ENCODE measurements at places on chromosomes 2 and 18.

GRCh38 chr18:68666381-68666780, 48.5 kb downstream of the TMX3 start:
- peak; percentile 18 for DNase-seq

DNA sequence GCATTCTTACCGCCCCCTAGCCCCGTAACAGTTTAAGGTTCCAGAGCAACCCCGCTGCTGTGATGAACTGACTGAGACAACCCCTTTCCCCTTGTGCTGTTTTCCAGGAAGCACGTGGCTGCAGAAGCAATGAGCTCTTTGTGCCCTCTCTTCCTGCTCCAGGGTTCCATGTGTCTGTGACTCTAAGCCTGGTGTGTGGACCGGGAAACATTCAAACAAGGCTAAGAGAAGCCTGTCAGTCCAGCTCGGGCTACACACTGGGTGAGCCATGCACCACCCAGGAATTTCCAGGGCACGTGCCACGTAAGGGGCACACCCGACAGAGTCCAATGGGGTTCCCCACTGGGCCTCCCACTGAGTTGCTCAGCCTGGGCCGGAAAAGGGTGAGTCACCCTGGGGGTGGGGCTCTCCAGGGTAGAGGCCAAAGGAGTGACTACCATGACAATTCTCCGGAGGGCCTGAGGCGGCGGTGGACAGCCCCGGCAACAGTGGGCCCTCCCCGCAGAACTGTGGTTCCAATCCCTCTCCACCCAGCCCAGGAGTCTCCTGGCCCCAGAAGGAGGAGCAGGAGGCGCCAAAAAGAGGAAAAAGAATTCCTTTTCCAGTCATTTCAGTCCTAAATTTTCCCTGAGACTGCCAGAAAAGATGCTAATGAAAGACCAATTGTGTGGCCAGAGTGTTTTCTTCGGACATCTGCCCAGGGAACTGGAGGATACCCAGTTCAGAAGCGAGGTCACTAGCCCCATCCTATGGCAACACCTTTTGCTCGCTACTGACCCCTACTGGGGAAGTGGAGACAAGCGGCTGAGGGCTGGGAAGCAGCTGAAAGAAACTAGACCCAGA, 157.8 kb upstream of the SLC1A4 start:
- peak; percentile 98 for DNase-seq

GRCh38 chr2:238606311-238606710, 179.6 kb downstream of the ASB1 start:
- no peak for DNase-seq

DNA sequence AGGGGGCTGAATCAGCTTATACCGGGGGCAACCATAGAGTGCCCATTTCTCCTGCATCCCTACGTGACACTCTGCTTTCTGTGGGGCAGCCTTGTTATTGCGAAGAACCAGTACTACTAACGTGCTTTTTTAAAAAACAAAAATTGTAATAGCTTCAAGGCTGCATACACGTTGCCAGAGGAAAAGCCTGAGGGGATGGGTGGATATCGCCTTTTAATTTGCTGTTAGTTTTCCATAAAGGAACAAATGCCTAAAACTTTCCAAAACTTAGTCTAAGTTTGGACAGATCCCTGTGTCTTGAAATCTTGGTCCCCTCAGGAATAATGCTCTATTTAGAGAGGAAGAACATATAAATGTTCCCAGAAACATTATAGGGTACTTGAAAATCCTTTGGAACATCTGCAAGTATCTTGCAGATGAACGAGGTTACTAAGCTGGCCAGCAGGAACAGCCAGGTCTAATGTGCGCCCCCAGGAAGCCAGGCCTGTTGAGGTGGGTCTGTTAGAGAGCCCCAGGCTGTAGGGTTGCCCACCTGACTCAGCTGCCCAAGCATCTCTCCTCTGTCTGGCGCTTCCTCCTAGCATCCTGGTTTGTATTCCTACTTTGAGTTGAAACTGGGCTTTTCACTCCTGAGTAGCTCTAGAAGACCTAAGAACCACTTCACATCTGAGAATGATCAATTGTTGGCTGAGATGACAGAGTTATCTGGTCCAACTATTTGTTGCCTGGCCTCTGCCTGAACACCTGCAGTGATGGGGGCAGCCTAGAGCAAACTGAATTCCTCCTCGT, 96.9 kb downstream of the TGOLN2 start:
- DNase-seq, result no peak

- peak; percentile 66 for DNase-seq
Measured at GRCh38 chr18:63346031-63346430, 21.0 kb downstream of the KDSR start.

DNA sequence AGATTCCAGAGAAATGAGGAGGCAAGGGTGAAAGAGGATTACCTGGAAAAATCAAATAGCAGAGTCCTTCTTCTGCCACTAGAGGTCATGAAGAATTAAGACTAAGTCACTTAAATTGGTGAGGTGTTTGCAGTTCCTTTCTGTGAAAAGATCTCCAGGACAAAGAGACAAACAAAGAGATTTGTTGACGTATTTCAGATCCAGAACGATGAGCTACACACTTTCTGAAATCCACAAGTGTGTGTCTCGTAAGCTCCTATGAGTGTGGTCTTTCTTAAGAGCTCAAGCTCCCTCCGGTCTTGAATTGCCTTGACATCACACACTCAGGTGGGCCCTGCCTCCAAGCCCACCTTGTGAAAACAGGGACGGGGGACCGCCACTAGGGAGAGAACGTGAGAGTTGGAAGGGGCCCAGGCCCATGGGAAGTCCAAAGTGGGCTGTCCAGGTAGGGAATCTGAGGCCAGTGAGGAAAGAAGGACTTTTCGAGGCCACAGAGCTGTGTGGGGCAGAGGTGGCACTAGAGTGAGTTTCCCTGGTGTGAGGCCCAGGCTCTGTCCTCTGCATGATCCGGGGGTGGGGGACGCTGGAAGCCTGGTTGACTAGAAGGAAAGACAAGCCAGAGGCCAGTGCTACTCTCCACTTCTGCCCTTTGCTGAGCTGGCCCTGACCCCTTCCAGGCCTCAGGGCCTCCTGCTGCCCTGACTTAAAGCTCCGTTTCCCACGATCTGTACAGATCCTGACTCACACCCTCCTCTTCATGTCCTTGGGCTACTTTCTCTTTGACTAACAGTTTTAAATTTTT, 168.1 kb upstream of the NCK2 start:
- DNase-seq, result peak; percentile 92

GRCh38 chr2:217911283-217912097, 91.3 kb downstream of the TNS1 start:
- peak; percentile 37 for DNase-seq

- DNase-seq, result no peak
Measured at GRCh38 chr2:53252115-53252514, 515.5 kb upstream of the CHAC2 start.

- no peak for DNase-seq
Measured at GRCh38 chr2:1846046-1847015, 102.0 kb upstream of the PXDN start.

DNA sequence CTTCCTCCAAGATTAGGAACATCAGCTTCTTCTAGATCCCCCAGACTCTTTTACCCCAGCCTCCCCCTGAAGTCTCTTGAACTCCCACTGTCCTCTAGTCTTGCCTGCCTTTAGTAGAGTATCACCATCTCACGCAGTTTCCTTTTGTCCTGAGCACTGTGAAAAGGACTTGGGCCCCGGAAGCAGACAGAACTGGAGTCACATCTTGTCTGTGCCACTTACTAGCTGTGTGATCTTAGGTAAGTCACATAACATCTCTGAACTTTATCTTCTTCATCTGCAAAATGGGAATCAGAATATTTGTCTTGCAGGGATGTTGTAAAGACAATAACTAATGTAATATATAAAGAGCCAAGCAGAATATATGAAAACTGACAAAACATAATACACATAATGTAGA, 8.4 kb upstream of the TRABD2A start:
- no peak for DNase-seq
